Stimulated activated CD4-positive, alpha-beta T cell treated with anti-CD3 and anti-CD28 coated beads, TNF-alpha, amount 100 ng/mL, for 1 hour (primary cell): ENCODE measurements at places on chromosomes 6 and 20.

DNA sequence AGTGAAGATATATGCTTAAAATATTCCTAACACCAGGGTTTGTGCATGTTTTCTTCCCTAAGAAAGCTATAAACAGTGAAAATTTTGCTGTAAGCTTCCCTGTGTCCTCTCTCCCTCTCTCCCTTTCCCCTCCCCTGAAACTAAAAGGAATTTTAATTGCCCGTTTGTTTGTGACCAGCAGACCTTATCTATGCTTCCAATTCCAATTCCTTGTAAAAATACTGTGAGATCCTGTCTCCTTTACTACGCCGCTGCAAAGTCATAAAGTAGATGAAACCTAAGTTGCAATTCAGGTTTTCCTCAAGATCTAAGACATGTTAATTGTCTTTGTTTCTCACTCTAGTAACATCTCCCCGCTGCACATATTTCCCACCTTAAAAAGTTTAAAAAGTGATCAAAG lies 82.3 kb downstream of the DNAH8 start:
- no peak for DNase-seq

DNA sequence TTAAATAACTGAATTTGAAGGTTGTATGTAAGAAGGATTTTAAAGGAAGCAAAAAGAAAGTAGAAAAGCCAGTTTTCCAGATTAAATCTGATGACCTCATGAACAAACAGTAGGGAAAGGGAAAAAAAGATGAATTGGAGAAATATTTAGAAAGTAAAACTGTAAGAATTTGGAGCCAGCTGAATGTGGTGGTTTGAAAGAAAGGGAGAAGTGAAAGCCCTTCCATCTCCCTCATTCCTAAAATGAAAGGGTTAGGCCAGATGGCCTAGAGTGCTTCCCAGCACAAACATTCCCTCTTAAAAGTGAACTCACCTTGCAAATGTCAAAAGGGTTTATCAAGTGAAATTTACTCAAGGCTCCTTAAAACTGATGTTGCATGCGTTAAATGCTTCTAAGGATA lies 139.3 kb upstream of the COL21A1 start:
- no peak for DNase-seq

GRCh38 chr6:136031982-136032381 lies 180.5 kb downstream of the PDE7B start:
- DNase-seq, result no peak

- no peak for DNase-seq
Observed at GRCh38 chr6:126537061-126537816, 197.3 kb downstream of the CENPW start.

DNA sequence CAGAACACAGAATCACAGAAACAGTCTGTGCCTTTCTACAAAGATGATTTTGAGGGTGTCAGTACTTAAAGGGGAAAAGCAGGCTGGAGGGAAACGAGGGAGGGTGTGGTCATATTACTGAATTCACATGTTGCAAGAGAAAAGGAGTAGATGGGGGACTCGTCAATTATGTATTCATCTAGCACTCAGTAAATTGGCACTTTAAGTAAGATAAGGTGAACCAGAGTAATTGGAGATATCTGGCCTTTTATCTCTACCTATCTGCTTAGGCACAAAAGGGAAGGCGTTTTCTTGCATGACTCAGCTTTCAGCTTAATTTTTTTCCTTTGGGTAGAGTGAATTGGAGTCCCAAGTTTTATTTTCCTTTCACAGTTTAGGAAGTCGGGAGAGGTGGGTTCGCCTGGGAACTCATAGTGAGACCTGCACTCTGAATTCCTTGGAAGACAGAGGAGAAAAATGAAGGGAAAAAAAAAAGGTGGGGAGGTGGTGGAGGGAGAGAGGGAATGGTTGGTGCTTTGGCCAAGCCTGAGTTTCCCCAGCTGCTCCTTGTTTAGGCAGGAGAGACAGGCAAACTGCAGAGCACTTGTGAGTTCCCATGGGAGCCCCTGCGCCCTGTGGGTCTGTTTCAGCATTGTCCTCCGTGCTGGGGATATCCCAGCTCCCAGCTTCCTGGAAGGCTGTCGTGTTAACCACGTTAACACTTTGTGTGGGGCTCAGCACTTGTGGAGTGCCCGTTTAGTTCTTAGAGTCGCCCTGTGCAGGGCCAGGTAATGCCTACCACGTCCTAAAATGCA lies 19.7 kb upstream of the GTSF1L start:
- no peak for DNase-seq

DNA sequence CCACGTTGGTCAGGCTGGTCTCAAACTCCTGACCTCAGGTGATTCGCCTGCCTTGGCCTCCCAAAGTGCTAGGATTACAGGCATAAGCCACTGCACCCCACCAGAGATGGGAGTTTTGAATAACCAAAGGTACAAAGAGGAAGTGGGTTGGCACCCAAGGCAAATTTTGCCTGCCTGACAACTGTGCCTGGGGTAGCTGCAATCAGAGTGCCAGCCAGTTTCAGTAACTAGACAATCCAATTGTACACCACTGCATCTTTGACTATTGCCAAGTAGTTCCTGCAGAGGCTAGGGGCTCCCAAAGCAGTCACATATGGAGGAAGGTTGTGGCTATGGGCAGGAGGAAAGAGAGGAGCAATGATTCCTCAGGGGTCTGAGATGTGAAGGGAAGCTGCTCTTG lies 16.6 kb downstream of the ZC3H12D start:
- no peak for DNase-seq

DNA sequence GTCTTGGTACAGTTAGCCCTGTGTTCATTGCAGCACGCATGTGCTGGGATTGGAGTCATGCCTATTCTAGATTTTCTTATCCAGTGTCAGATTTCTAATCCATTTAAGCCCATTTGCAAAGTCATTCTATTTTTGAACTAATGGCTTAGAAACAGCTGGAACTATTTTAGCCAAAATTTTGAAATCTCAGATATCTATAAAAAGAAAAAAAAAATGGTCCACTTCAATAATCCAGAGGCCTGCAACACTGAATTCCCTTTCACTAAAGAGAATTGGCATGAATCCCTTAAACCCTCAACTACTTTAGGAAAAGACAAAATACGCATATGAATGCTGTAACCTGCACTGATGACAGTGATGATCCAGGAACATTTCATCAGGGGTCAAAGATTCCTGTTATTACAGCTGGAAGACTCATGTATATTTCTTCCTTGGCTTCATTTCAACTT lies 1.5 kb downstream of the COL21A1 start:
- no peak for DNase-seq

DNA sequence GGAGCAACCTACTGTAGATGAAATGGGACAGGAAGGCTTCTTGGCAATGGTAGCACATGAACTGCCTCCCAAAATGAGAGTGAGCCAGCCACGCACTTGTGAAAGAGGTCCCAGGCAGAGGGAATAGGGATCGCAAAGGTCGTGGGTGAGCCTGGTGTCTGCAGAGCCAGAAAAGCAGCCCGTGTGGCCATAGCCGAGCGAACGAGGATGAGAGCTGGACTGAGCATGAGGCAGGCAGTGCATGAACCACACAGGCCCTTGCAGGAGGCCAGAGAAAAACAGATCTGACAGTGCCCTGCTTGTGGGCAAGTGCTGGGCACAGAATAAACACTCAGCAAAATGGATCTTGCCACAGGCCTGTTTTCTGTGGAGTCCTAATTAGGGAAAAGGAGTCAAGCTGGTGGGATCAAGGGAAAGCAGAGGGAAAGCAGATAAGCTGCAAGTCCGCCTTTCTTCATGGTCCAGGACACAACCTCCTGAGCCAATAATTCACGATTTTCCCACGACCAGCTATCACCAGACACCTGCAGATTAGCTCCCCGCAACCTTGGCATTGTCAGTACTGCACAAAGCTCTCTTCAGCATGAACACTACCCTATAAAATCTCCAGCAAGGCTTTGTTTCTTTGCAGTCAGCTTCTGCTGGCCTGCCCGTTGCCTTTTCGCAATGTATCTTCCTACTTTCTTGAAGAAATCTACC lies 44.0 kb downstream of the GCNT2 start:
- no peak for DNase-seq

DNA sequence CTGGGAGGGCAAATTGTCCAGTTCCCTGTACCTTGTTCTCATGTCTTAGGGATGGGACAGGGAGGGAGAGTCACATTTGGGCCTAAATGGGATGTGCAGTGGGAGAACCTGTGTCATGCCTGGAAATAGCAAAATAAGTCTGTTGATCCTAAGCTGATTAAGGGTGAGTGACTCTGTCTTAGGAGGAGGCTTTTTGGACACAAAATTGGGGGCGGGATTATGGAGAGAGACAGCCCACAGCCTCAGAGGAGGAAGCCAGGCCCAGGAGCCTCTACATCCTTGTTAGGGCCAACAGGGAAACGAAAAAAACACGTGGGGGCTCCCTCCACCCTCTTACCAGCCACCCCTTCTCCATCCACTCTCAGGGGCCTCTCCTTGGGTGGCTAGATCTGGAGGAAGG lies 2.2 kb downstream of the KCNB1 start:
- DNase-seq, result no peak

DNA sequence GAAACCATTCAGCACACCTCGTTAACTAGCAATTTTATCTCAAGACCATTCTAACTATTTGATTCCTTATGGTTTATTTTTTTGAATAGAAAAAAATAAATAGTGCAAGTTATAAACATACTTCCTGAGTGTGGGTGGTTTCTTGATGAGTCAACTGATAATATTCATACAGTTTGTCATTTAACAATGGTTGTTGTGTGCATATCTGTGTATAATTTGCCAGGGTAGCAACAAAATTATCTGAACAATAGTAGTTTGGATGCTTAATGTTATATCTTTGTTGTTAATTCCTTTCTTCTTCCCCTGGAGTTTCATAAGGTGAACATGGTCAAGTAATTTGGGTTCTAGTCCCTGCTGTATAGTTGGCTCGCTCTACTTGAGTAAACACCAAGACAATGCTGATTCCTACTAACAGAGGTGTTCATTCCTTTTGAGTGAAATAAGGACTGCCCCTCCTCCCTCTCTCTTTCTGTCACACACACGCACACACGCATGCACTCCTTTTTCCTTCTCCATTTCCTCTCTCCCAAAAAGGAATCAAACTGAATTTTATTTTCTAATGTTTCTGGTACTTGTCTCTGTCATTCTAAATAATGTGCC lies 938.1 kb upstream of the EPHA7 start:
- no peak for DNase-seq

- no peak for DNase-seq
Observed at GRCh38 chr6:13769034-13769654, 45.2 kb downstream of the MCUR1 start.

GRCh38 chr6:108895571-108895970 lies 47.3 kb downstream of the ARMC2 start:
- no peak for DNase-seq

DNA sequence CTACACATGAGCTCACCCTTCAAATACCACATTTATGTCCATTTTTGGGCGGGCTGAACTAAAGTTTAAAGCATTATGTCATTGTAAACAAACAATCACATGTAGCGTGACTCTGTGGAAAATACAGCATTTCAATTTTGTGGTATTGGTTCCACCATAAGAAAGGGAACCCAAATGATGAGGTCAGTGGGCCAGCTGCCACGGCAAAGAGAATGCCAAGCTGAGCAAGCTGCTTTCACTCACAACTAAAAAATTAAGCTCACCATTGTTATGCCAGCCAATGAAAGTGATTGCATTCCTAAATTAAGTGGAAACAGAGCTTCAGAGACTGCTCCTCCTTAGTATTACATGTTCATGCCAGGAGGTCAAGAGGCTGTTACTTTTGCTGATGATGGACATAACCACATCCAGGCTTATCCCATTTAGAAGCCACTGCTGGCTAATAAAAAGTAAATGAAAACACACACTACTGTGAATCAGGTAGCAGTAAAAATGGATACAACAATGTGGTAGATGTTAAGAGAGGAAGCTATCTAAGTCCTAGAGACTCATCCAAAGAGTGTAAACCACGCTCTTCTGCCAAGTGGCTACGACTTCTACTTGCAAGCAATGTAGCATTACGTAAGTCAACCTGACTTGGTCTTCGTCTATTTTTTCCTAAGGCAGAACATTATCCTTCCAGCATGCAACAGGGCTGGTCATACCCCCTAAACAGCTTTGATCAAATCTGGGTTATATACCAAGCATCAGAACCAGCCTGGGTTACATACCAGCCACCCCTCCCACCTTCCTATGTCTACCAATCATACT lies 164.8 kb downstream of the BACH2 start:
- DNase-seq, result no peak

DNA sequence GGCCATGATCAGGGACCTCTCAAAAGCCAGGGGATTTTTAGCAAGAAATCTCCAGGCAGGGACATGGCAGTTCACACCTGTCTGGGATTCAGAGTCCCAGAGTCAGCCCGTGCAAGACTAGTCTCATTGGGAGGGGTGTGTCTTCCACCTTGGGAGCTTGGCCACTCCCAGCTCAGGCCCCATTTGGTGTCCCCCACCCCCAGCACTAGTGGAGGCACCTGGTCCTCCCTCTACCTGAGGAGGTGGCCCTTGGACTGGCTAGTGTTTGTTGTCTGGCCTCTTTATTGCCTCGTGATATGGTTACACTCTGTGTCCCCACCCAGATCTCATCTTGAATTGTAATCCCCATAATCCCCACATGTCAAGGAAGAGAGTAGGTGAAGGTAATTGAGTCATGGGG lies 140.8 kb upstream of the PHACTR3 start:
- no peak for DNase-seq

DNA sequence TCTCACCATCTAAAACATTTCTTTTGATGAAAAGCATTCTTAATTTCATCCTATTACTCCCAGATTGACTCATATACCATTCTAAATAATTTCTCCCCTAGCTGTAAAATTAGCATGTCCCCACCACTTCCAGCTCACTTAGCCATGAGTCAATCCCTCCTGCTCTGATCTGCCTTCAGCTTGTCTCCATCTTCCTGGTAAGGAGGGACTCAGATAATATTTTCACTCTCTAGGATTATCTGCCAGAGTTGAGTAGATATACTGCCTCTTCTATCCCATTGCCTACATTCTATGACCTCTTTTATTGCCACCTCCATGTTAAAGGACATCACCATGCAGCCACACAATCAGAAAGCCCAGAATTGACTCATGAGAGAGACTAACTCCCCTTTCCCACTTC lies 348.8 kb upstream of the POU3F2 start:
- no peak for DNase-seq

GRCh38 chr6:113122060-113122459 lies 735.1 kb upstream of the MARCKS start:
- DNase-seq, result no peak
